ENCODE measurements at places on chromosomes 16 and 17. TPM values are rescaled to one million over a fixed set of nuclear protein-coding genes. Genes with fewer than 3 reads are reported as not detected.

DNA sequence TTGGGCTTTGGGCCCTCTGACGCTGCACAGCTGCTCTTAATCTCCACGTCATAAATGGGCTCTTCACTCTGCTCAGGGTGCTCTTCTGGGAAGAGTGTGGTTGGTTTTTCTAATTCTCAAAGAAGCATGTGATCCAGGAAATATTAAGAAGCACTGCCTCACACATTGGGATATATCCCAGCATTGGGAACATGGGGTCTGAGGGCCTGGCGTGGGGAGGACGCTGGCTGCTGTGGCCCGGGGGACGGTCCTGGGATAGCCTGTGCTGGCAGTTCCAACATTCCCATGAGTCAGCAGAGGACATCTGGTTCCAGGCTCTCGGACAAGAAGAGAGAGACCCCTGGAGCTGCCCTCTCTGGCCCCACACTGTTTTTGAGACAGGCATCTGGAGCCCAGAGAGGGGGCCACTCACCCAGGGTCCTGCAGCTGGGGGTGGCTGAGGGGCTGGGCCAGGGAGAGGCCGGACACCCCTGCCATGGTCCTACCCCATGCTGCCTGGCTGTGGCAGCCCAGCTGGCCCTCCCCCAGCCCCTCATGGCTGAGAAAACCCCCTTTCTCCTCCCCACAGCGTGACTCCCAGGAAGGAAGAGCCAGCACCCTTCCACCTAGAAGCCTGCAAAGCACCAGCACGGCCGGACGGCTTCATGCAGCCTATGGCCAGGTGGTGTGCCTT, 58.8 kb downstream of the NT5M start:
- DNase-seq: no peak

DNA sequence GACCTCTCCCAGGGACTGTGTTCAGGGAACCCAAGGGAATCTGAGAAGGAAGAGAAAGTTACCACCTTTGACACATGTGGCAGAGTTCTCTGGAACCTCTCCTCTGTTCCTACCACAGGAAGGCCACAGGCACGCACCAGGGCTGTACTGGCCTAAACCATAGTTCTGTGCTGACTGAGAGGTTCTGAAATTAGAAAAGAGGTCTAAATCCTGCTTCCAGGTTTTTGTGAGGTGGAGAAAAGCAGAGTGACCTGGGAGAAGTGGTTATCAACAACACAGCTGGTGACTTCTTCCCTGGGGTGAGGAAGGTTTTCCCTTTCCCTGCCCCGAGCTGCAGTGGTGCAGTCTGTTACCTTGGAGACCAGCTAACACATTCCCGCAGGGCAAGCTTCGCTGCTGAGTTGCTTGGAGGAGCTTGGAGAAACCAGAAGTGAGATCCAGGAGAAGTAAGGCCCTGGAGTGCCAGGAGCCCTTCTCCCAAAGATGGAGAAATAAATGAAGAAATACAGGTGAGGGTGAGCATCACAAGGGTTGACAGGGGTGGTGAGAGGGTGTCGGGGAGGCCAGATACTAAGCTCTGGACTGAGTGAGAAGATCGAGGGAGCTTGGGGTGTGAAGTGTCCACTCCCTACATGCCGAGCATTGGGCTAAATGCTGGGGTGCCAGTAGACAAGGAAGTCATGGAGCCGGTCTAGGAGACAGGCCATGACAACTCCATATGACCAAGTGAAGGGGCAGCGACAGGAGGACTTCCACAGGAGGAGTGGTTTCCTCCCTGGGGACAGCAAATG, at the start of gene VWA3A:
VWA3A (plus strand) TSS at position 399 of the 791 bp plus-strand sequence; CDS start at position 496, 97 bp downstream.
- DNase-seq: peak; percentile 70

The CSH2 gene
- not detected for total RNA-seq

The PROCA1 gene
- 0.17 TPM for total RNA-seq

- no peak for DNase-seq
Measured at GRCh38 chr17:5027299-5027698, 7.9 kb downstream of the SLC52A1 start.
